ENCODE measurements at places on chromosomes 3 and 15. TPM values are rescaled to one million over a fixed set of nuclear protein-coding genes. Genes with fewer than 3 reads are reported as not detected.

SLC2A2 gene
- total RNA-seq: 0.26 TPM

TM4SF4 gene
- total RNA-seq: 1.7 TPM

TIMP4 gene
- 280 TPM for total RNA-seq

CCR3 gene
- total RNA-seq: not detected

SLC28A1 gene
- total RNA-seq: 0.19 TPM

TMA7 gene
- 144 TPM for total RNA-seq

GCSAM gene
- total RNA-seq: not detected

SRGAP3 gene
- 2.7 TPM for total RNA-seq

QARS1 gene
- total RNA-seq: 167 TPM

TMEM108 gene
- 1.5 TPM for total RNA-seq

CDC25A gene
- total RNA-seq: 0.87 TPM

TICRR gene
- total RNA-seq: not detected

ISLR2 gene
- 0.61 TPM for total RNA-seq

ESYT3 gene
- 0.19 TPM for total RNA-seq

EFCC1 gene
- 1.8 TPM for total RNA-seq

PPP1R14D gene
- total RNA-seq: not detected

EIF4G1 gene
- 361 TPM for total RNA-seq

LSMEM2 gene
- total RNA-seq: not detected

GPR156 gene
- 0.42 TPM for total RNA-seq

CRTAP gene
- total RNA-seq: 371 TPM

SLC22A14 gene
- 0.48 TPM for total RNA-seq

CHST2 gene
- total RNA-seq: 13.4 TPM

IGDCC3 gene
- total RNA-seq: not detected

FBXL2 gene
- total RNA-seq: 4.9 TPM

FETUB gene
- total RNA-seq: not detected

INSYN1 gene
- 5.0 TPM for total RNA-seq

EPHB3 gene
- total RNA-seq: 1.6 TPM

UQCC5 gene
- 23.2 TPM for total RNA-seq

CCR5 gene
- 1.7 TPM for total RNA-seq

TTLL13 gene
- total RNA-seq: not detected

CPB1 gene
- 5.6 TPM for total RNA-seq

SIDT1 gene
- 1.5 TPM for total RNA-seq

PGBD4 gene
- total RNA-seq: 0.96 TPM

SLC6A20 gene
- 0.16 TPM for total RNA-seq

SEC11A gene
- total RNA-seq: 142 TPM

GOLGA8G gene
- not detected for total RNA-seq

PLCL2 gene
- total RNA-seq: 12.2 TPM

ARL14 gene
- not detected for total RNA-seq

UBA7 gene
- 38.2 TPM for total RNA-seq

DPPA4 gene
- total RNA-seq: not detected

RARB gene
- total RNA-seq: 4.8 TPM

C2CD4B gene
- 12.1 TPM for total RNA-seq

IGSF10 gene
- 4.5 TPM for total RNA-seq
